ENCODE measurements at places on chromosomes 7 and 10.

DNA sequence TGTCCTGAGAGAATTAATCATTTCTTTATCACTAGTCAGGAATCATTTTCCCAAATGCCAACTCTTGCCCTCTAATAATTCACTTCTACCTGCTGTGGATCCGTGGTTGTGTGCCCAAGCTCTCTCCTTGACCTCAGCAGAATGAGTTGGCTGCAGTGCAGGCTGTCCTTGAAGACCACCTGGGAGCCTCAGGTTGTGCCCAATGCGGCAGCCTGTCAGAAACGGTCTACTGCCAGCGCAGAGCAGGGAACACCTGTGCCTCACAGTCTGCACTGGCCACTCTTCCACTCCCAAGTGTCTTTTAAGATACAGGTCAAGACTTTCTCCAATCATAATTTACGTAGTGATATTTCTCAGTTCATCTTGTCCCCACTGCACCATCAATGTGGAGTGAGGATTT, 246.0 kb upstream of the PHF14 start:
- no peak for DNase-seq

DNA sequence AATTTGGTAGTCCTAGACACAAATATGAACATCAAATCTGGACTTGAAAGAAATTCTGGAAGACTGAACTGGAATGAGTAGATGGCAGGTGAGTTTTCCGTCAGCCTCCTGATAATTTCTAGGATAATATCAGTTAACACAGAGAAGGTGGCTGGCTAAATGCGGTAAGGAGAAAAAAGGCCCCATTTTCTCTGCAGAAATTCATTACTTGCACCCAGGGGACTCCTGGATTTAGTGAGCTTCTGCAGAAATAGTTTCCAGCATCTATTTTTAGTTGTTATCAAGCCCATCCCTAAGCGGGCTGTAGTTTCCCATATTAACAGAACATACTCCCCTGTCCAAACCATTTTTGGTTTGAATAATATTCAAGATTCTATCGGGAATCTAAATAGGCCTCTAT, 181.9 kb upstream of the TCERG1L start:
- no peak for DNase-seq

DNA sequence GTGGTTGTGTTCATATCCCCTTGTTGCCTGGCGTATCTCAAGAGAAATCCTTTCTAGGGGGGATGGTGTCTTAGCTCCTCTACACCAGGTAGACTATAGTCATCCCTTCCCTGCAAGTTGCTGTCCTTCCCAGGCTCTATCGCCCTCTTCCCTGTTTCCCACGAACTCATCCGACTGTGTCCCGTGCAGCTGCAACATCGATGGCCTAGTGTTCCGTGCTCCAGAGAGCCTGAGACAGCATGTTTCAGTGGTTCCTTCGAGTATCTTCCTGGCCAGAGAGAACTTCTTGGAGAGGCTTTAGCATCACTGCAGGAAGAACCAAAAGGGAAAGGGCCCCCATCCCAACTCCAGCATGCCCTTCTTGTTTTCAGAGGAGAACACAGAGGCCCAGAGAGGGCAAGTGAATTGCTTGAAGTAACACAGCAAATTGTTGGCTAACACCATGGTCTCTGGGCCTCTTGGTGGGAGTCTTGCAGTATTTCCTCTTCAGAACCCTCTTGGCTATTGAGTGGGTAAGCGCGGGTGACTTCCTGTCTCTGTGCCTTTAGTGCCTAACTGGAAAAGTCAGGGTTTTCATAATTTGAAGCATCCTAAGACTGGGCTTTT, 162.9 kb downstream of the RGS10 start:
- DNase-seq: no peak

DNA sequence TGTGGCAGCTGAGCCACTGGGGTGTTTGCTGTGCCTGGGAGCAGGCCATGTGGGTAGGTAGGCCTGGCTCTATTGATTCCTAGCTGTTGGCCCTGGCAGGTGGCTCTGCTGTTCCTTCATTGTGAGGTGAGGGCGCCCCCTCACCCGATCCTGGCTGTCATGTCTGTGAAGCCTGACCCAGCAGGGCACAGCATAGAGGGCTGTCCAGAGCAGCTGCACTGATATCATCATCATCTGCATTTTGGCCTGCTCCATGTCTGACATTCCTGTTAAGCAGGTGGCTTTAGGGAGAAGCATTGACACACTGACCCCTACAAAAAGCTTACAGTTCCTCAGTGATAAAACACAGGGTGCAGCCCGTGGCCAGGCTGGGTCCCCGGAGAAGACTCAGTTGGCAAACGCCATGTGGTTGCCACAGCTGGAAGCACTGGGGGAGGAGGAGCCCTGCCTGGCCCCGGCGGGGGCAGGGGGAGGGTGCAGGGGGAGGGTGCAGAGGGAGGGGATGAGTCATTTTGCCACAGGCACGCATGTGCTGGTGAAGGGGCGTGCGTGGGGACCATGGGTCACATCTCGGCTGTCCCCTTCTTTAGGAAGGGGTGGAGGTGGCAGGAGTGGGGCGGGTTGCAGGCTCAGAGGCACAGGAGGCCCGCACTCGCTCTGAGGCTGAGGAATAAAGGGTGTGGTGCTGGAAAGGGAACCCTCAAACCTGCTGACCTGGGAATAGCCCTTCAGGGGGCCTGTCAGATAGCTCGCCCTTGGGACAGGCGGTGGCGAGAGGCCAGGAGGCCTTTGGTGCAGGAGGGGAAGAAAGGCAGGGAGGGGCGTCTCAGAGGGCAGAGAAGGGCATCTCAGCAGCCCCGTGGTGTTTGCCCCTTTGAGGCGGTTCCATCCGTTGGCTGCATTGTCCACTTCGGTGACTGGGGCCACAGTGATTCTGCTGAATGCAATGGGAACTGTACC, 31.6 kb downstream of the IKZF1 start:
- peak; percentile 84 for DNase-seq

GRCh38 chr7:84041649-84042048, 152.9 kb downstream of the SEMA3A start:
- no peak for DNase-seq

- DNase-seq: no peak
Observed at GRCh38 chr10:35882422-35883150, 240.5 kb upstream of the FZD8 start.

- no peak for DNase-seq
Observed at GRCh38 chr7:98107313-98107721, 655 bp downstream of the LMTK2 start.

DNA sequence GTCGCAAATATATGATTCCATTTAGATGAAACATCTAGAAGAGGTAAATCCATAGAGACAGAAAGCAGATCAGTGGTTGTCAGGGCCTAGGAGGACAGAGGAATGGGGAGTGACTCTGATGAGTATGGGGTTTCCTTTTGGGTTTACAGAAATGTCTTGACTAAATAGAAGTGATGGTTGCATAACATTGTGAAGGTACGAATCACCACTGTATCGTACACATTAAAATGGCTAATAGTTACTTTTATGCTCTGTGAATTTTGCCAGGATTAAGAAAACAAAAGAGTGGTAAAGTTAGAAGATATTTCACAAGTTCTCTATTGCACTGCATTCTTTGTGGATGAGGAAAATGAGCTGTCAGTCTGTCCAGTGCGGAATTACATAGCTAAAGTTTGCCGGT, 407.4 kb downstream of the KCNMA1 start:
- no peak for DNase-seq

DNA sequence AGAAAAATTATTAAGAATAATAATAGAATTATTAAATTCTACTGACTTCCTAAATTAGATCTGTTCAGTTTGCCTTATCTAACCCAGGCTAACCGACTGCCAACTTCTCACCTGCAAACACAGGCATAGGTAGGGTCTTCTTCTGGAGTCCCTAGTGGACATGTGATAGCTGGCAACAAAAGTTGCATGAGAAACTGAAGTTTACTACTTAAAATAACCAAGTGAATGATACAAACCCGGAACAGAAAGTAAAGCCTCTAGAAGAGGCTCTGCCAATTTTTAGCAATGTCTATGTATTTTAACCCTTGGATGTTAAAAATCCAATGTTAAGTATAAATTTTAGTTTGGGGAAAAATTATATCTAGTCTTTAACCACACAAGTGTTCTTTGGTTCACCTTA, 37.6 kb downstream of the NDUFB2 start:
- DNase-seq: no peak

DNA sequence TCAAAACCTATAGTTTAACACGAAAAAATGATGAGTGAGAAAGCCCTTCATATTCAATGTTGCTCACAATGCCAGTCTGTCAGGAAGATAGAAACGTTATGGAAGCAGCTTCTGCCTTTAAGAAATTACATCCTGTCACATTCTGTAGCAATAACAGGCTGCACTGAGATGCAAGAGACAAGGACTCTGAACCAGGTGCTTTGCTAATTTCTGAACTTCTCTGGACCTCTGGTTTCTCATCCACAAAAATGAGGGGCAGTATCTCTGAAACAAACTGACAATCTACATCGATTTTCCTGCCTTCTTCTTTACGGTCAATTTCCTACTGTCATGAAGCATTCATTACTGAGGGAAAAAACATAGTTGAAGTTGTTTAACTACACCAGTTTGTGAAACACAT, 234.0 kb downstream of the SNX13 start:
- DNase-seq: no peak

DNA sequence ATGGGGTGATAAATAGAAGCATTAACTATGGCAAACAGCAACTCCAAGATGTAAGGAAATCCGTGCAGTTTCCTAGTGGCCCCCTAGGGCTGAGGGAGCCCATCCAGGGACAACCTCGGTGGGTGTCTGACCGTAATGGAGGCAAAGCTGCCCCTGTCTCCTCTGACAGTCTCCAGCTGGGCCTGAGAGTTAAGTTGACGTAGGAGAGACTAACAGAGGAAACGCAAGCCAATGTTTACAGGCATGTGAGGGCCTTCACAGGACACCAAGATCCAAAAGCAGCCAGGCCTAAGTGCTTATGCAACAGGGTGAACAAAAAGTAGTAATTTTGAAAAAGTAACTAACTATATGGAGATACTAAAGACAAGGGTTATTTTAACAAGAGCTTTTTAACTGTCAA, 330.0 kb upstream of the C7orf33 start:
- DNase-seq: no peak

GRCh38 chr7:151383638-151384351, 26.0 kb downstream of the WDR86 start:
- no peak for DNase-seq

GRCh38 chr7:123096976-123097375, 101.5 kb upstream of the TAS2R16 start:
- no peak for DNase-seq

- DNase-seq: no peak
Observed at GRCh38 chr10:114208351-114208750, 29.2 kb downstream of the TDRD1 start.

- DNase-seq: no peak
Observed at GRCh38 chr10:34844448-34844847, 29.4 kb upstream of the PARD3 start.

- DNase-seq: no peak
Observed at GRCh38 chr7:112079673-112080072, 126.5 kb downstream of the DOCK4 start.

DNA sequence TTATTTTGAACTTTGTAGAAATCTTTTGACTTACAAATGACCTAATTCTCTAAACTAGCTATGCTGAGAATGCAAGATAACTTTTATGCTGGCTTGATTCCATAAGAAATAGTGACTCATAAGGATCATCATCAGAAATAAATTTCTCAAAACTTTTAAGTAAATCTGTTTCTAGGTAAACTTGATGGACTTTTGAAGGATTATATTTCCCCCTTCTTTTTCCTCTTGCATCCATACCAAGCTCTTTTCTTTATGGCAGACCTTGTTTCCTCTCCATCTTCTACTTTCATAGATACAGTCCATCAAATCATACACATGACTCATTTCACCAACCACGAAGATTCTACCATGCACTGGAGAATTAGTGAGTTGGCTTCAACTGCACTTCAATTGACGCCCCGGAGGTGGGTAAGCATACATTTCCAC, 336.3 kb downstream of the KCNMA1 start:
- no peak for DNase-seq

DNA sequence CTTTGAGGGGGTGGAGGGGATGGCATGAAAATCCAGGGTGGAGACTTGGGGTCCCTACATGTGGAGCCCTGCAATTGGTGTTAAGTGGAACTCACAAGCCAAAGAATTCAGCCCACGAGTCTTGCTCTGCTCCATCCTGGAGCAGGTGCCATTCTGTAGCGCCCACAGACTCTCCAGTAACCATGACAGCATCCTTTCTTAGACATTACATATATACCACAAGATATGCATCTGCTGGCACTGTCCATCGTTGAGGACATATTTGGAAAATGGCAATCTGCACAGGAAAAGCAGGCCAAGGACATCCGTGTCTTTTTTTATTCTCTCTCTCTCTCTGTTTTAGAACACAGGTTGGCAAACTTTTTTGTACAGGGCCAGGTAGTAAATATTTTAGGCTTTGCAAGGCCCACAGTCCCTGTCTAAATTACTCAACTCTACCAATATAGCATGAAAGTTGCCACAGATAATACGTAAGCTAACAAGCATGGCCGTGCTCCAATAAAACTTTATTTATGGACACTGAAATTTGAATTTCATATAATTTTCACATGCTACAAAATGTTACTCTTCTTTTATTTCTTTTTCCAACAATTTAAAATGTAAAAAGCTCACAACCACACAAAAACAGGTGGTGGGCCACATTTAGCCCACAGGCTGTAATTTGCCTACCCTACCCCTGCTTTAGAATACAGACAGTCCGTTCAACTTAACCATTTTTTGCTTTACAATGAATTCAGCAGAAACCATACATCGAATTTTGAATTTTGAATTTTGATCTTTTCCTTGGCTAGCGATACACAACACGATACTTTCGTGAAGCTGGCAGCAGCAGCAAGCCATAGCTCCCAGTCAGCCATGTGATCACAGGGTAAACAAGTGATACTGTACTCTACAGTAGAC, 141.4 kb upstream of the STK17A start:
- DNase-seq: no peak

DNA sequence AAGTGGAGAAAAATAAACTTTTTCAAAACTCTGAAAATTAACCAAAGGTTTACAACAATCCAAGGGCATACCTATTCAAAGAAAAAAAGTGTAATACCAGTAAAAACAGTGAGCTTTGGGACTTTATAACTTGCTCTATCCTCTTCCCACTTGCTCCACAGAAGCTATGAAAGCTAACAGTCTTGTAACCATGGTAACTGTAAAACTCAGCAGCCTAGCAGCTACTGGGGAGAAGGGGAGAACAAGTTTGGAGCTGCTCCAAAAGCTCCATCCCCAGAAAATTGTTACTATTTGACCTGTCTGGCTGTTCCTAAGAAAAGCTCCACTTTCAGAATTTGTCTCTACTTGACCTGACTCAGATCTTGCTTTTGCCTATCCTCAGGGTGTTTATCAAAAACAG, 191.5 kb downstream of the OTUD1 start:
- DNase-seq: no peak

DNA sequence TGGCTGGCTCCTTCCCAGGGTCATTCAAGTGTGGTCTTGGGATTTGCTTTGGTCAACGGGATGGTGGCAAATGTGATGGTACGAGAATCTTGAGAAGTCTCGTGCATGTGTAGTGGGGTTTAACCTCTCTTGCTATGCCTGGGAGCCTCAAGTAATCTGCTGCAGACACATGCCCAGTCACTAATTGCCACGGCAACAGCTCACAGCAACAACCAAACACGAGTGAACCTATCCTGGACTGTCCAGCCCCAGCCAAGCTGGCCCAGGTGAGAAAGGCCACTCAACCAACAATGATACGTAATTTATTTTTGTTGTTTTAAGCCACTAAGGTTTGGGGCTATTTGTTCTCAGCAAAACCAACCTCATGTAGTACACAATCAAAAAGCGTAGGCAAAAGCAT, 38.1 kb upstream of the DDC start:
- no peak for DNase-seq
